ENCODE measurements at places on chromosomes 16 and 17.
A peak's percentile ranks its signal among the peaks of the same experiment; 100 is the strongest.

GRCh38 chr17:11296994-11297393, 56.0 kb downstream of the SHISA6 start:
- no peak for DNase-seq

GRCh38 chr17:71409712-71410111, 711.1 kb upstream of the SOX9 start:
- DNase-seq, result no peak

GRCh38 chr17:43816336-43817320, 16.3 kb downstream of the MPP3 start:
- DNase-seq, result no peak

DNA sequence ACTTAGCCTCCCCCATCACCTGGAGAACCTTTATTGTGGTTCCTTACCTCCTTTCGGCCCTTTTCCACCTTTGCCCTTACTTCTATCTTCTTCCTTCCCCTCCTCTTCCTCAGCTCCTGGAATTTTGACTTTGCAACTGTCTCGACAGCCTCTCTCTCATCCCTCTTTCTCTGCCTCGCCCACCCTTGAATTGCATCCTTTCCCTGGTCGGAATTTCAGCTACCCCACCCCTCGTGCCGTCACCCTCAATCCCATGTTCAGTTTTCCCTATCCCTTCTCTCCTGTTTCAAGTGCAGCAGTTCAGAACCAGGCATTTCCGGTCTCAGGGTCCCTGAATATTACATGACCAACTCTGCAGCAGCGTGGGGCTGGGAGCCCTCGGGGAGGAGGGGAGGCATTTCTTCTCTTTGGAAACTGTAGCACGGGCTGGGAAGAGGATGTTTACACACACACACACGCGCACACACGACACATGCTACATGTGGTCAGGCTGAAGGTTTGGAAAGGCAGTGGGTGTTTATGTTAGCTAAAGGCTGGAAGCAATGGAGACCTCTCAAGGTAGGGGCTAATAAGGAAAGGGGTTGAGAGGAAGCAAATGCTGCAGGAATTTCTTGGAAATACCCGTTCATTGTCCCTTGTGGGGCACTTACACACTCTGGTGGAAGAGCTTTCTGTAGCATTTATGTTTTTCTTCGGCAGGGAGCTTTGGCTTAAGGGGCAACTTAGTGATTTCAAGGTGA, 971 bp downstream of the MINK1 start:
- DNase-seq, result no peak

- DNase-seq, result no peak
Measured at GRCh38 chr17:36566081-36566480, 21.4 kb downstream of the GGNBP2 start.

GRCh38 chr16:56911771-56912571, 20.0 kb upstream of the HERPUD1 start:
- peak; percentile 69 for DNase-seq

GRCh38 chr17:9324864-9325263, 250.8 kb downstream of the STX8 start:
- no peak for DNase-seq

DNA sequence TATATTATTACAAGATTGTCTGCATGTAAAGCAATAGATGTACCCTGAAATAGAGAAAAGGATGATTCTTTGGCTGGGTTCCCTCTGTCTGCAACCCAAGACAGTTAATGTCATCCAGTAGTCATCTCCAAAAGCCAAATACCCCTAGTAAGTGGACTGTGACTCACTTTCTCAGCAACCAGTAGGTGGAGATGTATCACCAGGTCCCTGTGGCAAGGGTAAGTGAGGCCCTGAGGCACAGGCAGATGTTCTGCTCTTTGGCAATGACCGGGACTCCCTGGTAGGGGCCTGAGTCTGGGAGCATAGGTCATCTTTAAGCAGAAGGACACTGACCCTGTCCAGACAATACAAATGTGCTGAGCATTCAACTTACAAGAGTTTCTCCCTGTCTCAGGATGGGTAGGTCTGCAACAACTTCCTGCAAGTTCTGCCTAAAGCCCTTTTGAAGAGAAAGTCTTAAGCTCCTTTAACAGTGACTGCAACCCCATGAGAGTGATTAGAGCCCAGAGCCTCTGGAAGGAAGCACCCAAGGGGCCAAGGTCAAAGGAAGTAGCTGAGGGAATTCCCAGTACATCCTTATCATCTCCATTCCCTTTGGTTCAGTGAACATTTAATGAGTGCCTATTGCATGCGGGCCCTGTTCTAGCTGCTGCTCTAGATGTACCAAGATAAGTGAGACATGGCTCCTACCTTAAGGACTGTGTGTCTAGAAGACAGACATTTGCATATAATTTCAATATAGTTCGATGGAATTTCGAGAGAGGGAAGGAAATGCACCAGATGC, 31.9 kb downstream of the PMP22 start:
- no peak for DNase-seq

GRCh38 chr17:81432941-81433340, 37.7 kb downstream of the BAHCC1 start:
- DNase-seq, result no peak

- no peak for DNase-seq
Measured at GRCh38 chr17:9771465-9771864, 19.9 kb downstream of the DHRS7C start.

DNA sequence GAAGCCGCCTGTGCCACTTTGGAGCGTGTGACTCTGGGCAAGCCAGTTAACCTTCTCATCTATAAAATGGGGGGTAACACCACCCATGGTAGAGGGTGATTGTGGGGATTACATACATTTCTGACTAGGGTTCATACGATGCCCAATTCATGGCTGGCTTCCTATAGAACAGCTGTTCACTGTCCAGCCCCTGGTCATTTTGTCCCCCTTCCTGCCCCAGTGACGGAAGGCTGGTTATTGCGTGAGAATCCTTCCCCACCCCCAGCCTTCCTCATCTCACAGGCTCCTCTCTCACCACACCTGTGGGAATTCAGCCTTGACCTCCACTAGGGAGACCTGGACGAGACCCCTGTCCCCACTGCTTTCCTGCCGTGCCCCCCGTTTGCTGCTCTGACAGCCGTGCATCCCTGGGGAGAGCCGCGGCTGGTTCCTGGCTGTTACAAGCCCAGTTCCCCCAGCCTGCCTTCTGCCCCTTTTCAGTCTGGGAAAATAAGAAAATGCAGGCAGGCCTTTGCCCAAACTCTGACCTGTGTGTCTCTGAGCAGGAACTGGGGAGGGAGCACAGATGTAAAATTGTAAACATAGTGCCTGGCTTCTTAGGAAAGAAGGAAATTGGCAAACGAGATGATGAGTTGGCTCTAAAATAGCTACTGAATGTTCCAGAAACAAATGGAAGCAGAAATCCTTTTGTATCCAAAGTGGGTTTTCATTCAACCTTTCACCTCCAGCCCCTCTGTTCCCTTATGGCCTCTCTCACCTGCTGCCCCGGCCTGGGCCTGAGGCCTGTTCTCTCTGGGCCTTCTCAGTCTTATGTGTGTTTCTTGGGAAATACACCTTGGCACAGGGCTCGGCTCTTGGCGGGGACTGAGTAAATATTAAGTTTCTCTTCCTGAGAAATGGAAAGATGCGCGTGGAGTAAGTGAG, 67.3 kb downstream of the OR1D5 start:
- no peak for DNase-seq

DNA sequence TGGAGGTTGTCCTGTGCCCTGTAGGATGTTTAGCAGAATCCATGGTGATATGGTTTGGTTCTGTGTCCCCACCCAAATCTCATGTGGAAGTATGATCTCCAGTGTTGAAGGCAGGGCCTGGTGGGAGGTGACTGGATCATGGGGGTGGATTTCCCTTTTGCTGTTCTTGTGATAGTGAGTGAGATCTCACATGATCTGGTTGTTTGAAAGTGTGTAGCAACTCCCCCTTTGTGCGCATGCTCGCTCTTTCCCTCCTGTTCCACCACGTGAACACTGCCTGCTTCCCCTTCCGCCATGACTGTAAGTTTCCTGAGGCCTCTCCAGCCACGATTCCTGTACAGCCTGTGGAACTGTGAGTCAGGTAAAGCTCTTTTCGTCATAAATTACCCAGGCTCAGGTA, 61.9 kb downstream of the ARHGAP17 start:
- DNase-seq, result no peak

- DNase-seq, result no peak
Measured at GRCh38 chr17:1755252-1755826, 6.5 kb upstream of the SERPINF1 start.

DNA sequence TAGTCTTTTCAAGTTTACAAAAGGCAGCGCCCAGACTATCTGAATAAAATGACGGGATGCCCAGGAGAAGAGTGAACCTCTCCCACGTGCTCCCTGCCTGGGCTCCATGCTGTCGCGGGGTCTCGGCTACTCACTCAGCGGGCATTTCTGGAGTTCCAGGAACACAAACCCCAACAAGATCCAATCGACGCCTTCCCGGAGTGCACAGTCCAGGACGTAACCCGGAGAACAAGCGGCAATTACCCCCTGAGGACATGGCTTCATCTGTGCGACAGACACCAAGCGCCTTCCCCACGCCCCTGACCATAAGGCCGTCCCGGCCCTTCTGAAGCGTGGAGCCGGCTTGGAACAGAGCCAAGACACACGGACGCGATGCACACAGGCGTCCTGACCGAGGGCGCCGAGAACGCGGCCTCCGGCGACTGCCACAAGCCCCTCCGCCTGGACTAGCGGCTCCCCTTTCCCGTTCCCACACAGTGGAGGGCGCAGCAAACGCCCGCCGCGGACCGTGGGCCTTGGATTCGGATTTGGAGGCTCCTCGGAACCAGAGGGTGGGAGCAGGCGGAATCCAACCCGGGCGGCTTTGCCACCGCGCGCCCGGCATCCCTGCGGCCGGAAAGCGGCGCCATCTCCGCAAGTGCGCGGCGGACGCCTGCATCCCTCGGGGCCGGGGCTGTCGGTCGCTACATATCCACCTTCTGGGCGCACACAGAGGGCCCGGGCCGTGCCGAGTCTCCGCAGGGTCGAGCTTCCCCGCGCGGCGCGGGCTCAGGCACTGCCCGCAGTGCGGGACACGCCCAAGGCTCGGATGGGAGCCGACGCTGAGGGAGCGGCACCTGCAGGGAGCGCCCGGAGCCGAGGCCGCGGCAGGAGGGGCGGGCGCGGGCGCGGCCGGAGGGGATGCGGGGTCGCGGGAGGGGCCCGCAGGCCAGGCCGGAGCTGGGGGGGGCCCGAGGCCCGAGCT, 725 bp downstream of the ABCA3 start:
- DNase-seq, result peak; percentile 62

DNA sequence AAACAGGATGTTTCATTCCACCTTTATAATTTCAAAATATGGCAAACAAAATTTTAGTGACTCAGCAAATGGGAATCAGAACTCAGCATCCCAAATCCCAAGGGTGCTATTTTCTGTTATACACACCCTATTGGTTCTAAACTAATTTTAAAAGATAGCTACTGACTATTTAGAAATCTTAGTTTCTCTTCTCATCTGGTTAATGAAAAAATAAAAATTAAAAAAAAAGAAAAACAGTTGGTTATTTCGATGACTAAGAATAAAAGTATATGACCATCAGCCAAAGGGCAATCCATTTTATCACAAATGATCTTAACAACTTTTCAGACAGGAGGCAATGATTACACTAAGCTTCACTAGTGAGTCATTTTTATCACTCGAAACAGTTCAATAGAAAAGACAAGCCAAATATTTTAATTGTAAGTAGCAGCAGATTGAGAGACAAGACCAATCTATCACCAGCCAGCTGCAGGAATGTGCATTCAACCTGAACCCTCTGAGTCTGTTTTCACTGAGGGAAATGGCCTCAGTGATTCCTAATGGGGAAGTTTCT, 15.2 kb downstream of the PHLPP2 start:
- no peak for DNase-seq

GRCh38 chr16:55073830-55074229, 143.2 kb downstream of the IRX5 start:
- no peak for DNase-seq

DNA sequence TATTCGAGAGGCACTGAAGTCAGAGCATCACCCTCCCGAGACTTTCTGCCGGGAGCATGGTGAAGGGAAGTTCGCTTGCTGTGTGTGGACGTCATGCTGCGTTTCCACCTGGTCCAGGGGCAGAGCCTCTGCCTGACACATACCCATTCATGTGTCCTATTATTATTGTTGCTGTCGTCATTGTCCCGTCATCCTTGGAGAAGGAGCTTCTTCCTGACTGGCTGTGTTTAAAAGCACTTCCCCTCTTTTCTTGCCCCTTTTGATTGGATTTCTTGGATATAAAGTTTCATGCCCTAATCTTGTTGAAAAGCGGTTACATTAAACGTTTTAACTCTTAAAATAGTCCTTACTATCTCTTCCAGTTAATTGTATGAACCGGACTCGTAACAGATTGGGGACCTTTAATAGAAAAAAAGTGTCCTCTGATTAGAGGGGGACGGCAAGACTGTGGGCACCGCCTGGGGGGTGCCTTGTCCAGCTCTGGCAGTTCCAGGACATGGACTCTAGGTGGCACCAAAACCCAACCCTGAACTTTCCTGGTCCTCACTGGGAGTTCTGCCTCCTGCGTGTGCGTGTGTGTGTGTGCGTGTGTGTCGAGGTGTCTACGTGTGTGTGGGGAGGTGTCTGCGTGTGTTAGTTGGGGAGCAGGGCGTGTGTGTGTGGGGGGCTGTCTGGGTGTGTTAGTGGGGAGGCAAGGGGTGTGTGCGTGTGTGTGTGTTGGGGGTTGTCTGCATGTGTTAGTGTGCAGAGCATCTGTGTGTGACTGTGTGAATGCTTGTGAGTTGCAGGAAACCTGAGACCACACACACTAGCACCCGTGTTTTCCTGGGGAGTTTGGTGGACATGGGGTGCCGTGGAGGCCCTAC, 133.3 kb upstream of the CIBAR2 start:
- peak; percentile 73 for DNase-seq

DNA sequence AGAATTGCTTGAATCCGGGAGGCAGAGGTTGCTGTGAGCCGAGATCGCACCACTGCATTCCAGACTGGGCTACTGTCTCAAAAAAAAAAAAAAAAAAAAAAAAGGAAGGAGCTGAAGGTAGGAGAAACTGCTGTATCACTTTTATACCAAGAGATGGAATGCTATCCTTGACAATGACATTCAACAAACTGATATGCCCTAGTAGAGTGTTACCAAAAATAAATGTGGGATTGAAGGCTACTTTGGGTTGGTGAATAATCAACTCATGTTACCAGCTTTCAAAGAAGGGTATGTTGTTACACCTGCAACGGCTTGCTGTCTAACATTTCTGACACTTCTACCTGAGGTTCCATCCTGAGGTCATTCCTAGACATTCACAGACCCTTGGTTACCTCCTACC, 84.9 kb downstream of the TEX14 start:
- DNase-seq, result no peak

DNA sequence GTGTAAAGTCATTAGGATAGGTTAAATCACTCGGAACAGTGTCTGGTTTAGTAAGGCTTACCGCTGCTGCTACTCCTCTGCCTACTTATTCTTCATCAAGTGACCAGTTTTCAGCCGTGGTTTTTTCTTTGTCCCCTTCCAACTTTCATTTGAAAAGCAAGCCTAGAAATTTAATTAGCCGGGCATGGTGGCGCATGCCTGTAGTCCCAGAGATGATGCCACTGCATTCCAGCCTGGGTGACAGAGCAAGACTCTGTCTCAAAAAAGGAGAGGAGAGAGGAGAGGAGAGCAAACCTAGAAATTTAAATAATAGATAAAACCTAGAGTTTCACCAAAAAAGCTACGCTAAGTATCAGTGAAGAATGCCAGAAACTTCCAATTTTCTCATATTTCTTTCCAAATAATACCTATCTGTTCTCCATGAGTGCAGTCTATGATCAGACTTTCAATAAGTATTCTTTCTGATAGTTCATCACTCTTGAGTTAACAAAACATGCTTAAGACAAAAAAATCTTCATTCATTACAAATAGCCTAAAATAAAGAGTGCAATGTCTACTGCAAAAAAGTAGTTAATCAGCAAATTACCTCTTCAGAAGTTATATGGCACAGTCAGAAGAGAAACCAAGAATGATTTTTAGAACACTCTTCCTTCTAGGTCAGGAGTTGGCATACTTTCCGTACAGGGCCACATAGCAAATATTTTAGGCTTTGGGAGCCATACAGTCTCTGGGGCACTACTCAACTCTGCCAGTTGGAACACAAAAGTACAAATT, 15.1 kb downstream of the ANKFY1 start:
- no peak for DNase-seq
